ENCODE measurements at places on chromosomes 4 and X.

DNA sequence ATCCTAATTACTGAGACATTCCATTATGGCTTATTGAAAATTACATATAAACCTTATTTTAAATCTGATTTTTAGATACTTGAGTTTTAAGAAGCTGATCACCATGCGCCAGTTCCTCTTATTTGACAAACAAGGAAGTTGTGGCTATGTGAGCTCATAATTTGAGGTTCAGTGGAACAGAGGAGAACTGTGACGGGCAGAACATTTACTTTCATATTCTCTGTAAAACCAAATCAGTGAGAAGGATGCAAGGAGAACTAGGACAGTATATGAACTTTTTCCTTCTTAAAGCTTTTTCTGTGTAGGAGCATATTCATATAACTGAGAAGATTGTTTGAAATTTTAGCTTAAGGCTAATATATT is 25.3 kb downstream of the STIM2 start:
- DNase-seq: no peak

DNA sequence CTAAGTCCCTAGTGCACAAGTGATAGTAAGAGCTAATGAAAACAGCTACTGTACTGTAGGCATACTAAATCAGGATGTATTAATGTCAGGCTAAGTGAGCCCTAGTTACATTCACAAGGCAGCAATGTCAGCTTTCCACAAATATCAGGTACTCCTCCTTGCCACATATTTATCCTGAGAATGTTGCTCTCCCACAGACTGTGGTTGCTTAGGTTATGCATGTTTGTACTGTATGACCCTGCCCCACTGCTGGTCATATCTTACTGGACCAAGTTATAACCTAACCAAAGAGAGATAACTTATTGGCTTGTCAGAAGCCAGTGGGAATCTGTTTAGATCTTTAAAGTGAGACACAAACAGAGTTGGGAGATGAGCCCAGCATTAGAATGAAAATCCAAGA is 241.0 kb downstream of the SLC39A8 start:
- no peak for DNase-seq

- DNase-seq: no peak
These were observed 37.7 kb upstream of the SLC16A2 start for GRCh38 chrX:74383611-74384010.

DNA sequence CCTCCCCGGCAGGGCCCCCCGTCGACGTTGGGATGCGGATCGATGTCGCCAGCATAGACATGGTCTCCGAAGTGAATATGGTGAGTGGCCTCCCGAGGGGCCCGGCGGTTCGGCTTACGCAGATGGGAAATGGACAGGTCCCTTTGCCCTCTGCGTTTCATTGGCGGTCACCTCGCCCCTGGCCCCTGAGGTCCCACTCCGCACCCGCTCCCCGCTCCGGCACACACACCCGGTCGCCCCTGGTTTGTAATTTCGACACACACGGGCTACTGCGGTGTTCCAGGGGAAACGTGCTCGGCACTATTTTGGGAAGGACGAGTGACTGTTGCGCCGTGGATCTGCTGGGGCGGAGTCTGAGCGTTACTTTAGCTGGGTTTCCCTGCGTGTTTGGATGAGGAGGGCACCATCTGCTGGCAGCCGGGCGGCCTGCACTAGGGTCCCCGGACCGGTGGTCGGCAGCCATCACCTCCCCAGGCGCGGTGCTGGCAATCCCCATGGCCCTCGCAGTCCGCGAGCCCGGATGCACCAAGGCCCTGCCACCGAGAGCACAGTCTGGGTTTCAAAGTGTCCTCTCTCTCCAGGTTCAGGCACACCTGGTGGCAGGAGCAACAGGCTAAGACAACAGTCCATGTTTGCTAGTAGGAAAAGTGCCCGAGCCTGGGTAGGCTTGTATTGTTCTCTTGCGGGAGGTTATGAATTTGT is 1.2 kb downstream of the GABRB1 start:
- DNase-seq: no peak

GRCh38 chr4:31362756-31363155 is 642.6 kb downstream of the PCDH7 start:
- no peak for DNase-seq

Measured in activated gamma-delta T cell (primary cell).